Muscle of arm (tissue), 14 donors: ENCODE measurements at places on chromosomes 7 and 10.

GRCh38 chr10:9824631-9825071 lies 1193.0 kb upstream of the CELF2 start:
- no peak for DNase-seq

DNA sequence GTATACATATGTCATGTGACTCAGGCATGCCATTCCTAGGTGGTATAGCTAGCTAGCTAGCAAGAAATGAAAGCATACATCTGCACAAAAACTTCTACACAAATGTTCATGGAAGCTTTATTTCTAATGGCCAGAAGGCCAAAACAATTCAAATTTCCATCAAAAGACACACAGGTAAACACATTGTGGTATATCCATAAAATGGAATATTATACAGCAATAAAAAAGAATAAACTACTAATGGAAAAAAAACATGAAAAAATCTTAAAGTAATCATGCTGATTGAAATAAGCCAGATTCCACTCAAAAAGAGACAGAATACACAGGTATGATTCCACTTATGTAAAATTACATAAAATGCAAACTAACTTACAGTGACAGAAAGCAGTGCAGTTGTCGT lies 154.3 kb downstream of the MACC1 start:
- DNase-seq: no peak

DNA sequence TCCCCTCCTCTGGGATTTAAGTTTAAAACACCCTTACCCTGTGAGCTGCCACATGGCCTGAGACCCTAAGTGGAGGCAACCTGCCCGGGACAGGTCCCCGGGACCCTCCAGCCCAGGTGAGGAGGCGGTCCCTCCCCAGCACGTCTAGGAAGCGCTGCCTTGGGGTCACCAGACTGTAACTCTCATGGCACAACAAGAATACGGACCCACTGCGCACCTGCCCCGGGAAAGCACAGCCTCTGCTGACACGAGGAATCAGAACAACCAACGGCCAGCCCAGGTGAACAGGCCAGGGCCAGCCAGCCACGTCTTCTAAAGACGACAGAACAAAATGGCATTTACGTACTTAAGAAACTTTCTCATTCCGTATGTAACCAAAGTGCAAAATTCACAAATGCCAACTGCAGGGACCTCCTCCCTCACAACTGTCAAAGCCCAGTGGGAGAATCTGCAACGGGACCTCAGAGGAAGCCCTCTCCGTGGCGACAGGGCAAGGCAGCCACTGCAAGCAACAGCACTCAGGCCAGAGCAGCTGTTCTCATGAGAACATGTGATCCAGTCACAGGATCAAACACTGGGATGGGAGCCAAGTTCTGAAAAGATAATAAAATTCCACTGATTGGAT lies 208.4 kb downstream of the DIP2C start:
- DNase-seq: no peak

DNA sequence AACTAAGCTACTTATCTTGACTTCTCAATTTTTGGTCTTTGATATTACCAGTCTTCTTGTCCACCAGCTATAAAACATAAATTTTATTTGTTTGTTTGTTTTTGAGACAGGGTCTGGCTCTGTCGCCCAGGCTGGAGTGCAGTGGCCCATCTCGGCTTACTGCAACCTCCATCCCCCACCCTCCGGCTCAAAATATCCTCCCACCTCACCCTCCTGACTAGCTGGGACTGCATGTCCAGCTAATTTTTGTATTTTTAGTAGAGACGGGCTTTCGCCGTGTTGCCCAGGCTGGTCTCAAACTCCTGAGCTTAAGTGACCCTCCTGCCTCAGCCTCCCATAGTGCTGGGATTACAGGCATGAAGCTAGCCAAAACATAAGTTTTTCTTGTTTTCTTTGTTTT lies 7.5 kb downstream of the MARCHF5 start:
- no peak for DNase-seq

DNA sequence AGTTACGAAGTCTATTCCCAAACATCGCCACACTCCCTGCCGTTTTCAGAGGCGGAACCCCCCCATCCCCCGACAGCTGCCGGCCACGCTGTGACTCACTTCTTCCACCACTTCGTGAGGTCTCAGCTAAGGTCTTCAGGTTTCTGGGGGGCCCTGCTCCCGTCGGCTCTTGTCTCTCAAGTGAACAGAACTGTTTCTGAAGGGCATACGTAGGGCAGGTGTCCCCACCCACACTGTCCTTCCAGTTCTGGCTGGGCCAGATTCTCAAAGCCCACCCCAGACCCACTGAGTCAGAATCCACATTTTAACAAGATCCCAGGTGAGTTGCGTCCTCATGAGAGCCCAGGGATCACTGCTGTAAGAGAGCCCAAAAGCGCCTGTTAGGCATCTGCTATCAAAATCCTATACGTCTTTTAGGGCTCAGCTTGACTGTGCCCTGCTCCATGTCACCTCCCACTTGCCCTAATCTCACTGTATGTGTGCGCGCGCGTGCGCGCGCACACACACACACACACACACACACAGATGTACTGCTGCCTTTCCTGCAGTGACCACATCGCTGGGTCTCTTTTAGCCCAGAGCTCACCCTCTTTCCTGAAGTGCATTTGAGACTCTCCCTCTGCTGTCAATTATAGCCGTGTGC lies 78.8 kb downstream of the PROSER2 start:
- no peak for DNase-seq

- DNase-seq: no peak
Observed at GRCh38 chr7:13821152-13821787, 168.2 kb downstream of the ETV1 start.
